Spinal cord (tissue), 10 donors: ENCODE measurements at places on chromosomes 12 and 14.

DNA sequence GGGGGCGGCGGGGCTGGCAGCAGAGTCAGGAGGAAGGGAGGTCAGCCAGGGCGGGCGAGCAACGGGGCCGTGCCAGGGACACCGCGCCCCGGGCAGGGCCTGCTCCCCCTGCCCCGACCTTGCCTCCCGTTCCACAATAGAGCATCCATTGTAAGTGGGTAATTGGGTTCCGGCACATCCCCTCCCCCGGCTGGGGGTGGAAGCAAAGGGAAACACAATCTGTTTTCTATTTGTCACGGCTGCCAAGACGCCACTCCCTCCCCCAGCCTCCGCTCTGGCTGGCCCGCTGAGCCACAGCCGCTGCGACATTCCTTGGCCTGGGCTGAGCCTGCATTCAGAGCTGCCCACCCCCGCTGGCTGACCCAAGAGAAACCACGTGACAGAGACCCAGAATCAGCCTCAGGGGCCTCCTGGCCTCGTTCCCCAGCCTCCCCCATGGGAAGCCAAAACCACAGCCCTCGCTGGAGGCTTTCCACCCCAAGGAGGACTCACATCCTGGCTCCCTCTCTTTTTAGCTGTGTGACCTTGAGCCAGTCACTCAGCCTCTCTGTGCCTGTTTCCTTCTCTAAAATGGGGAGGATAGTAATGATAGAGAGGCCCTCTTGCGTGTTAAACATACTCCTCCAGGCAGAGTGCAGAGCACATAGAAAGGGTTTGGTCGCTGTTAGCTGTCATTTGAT, 117.6 kb downstream of the SCARB1 start:
- peak; percentile 97 for DNase-seq

- DNase-seq: no peak
These were observed 5.2 kb upstream of the RAD52 start for GRCh38 chr12:954741-955140.

GRCh38 chr14:106419376-106419965, 893.1 kb downstream of the TMEM121 start:
- DNase-seq: no peak

GRCh38 chr12:14959463-14959862, 1.9 kb downstream of the ARHGDIB start:
- DNase-seq: no peak

GRCh38 chr12:68780731-68781130, 27.2 kb upstream of the MDM2 start:
- no peak for DNase-seq

DNA sequence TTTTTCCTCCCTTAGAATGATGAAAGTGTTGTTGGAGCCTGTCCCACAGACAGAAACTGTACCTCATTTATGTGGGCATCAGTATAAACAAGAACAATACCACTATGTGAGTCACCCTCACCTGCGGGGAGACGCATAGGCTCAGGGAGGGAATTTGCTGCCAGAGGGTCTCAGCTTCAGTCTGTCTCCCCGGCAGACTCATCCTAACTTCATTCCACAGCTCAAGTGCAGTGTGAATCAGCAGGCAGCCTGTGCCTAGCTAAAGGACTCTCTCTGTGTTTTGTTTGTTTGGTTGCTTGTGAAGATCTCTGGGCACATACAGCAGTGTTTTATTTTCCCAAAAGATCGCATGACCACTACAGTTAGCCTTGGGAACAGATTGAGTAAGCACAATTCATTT, 98.9 kb downstream of the PRKCH start:
- DNase-seq: no peak

- DNase-seq: no peak
These were observed 1727.1 kb upstream of the SEL1L start for GRCh38 chr14:83260751-83261150.

GRCh38 chr12:98465950-98466602, 49.3 kb upstream of the TMPO start:
- DNase-seq: no peak

- no peak for DNase-seq
These were observed at the start of gene DIO2 for GRCh38 chr14:80211153-80212022. DIO2 (minus strand) TSS chr14:80211504; CDS start chr14:80211472, 32 bp downstream.

- no peak for DNase-seq
These were observed 156.1 kb upstream of the CCND2 start for GRCh38 chr12:4117386-4118016.

- no peak for DNase-seq
These were observed 11.5 kb downstream of the TCL1B start for GRCh38 chr14:95697764-95698163.
